ENCODE measurements at places on chromosomes 6 and 20. TPM values are rescaled to one million over a fixed set of nuclear protein-coding genes. Genes with fewer than 3 reads are reported as not detected.

L3MBTL1 gene
- total RNA-seq = 6.2 TPM

PI16 gene
- not detected for total RNA-seq

FNDC1 gene
- under 0.01 TPM for total RNA-seq

BPIFB1 gene
- not detected for total RNA-seq

PPP1R16B gene
- total RNA-seq = under 0.01 TPM

ADGRB3 gene
- total RNA-seq = 0.77 TPM

RAB44 gene
- under 0.01 TPM for total RNA-seq

MCHR2 gene
- not detected for total RNA-seq
